IPS-NIHi11 (cell line): ENCODE measurements at places on chromosomes 7 and 10.

- DNase-seq = no peak
These were observed 131.7 kb upstream of the FAM20C start for GRCh38 chr7:60706-61105.

- no peak for DNase-seq
These were observed 6.0 kb upstream of the DAGLB start for GRCh38 chr7:6453734-6454133.

DNA sequence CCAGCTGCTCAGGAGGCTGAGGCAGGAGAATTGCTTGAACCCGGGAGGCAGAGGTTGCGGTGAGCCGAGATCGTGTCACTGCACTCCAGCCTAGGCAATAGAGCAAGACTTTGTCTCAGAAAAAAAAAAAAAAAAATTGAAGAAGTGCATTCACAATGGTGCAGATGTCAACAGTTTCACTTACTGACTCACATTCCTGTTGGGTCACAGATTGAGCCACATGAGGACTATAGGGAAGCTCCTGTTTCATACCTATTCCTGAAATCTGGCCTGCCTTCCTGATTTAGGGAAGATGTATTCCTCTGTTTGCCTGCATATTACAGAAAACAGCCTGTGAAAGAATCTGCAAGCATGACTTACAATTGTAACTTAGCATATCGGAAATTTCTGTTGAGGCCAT lies 78.2 kb downstream of the AKR1C4 start:
- DNase-seq = no peak

DNA sequence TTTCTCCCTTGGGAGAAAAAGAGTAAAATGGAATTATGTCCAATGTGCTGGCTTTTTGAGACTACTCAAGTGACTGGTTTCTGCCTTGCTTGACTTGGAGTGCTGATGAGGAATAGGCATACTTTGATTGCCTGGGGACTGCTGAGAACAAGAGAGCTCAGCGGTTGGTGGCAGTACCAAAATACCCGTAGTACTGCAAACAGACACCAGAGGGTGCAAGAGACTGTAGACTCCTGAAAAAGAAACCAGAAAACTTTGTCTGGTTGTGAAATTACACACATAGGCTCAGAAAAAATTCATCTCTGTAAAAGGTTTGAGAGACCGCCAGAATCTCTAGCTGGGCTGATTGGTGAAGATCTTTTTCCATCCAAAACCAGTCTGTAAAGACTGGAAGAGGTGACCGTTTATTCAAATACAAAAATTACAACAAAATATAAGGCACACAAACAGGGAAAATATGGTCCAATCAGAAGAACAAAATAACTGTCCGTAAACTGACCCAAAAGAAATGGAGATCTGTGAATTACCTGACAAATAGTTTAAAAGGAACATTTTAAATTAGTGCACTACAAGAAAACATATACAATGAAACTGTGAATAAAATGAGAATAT lies 18.5 kb downstream of the BICC1 start:
- DNase-seq = peak; percentile 63

DNA sequence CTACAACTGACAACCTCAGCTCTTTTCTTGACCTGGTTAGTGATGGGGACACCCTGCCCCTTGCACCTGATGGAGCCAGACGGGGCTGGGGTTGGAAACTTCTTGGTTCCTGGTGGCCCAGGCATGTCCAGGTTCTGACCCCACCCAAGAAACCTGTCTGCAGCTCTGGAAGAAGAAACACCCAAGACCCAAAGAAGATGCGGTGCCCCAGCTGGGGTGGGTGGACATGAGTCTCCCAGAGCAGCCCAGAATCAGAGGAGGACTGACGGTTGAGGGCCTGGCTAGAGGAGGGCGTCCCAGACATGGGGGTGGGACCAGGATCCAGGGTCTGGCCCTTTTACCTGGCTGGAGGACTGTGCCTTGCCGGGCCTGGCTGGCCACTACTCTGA lies 202.4 kb downstream of the GLRX3 start:
- DNase-seq = no peak

DNA sequence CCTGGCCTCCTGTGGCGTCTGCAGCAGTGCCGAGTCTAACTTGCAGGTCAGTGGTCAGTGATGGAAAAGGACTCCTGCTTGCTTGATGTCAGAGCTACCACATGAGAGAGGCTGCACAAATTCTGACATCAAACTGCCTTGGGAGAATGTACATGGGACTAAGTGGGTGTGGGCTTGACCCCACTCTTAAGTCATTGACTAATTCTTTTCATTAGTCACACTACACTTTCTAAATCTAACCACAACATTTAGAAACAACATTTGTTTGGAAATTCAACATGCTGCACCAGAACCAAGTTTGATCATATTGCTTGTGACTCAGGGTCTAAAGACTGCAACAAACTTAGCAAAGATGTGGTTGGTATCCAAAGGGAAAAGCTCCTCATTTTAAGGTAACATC lies 24.4 kb upstream of the CDC14C start:
- no peak for DNase-seq

- no peak for DNase-seq
These were observed 91.0 kb downstream of the ANK3 start for GRCh38 chr10:60298408-60299389.

- no peak for DNase-seq
These were observed 48.6 kb upstream of the PDGFA start for GRCh38 chr7:568031-568951.

- DNase-seq = no peak
These were observed 138.6 kb downstream of the PPP1R17 start for GRCh38 chr7:31825576-31825975.

DNA sequence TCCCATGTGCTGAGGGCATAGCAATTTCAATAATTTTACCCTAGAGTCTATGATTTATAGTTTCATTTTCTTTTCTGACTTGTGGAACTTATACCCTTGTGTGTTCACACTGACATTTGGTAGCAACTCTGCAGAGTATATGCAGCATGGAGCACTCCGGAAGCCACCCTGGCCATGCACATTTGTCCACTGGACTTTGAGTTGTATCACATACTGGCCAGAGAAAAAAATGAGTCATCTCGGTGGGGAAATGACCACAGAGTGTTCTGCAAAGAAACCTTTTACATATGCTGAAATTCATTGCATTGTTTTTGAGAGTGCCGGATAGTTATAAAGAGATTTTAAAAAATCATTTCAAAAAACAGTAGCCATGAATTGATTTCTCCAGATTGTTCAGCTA lies 164.8 kb upstream of the COBL start:
- DNase-seq = no peak

DNA sequence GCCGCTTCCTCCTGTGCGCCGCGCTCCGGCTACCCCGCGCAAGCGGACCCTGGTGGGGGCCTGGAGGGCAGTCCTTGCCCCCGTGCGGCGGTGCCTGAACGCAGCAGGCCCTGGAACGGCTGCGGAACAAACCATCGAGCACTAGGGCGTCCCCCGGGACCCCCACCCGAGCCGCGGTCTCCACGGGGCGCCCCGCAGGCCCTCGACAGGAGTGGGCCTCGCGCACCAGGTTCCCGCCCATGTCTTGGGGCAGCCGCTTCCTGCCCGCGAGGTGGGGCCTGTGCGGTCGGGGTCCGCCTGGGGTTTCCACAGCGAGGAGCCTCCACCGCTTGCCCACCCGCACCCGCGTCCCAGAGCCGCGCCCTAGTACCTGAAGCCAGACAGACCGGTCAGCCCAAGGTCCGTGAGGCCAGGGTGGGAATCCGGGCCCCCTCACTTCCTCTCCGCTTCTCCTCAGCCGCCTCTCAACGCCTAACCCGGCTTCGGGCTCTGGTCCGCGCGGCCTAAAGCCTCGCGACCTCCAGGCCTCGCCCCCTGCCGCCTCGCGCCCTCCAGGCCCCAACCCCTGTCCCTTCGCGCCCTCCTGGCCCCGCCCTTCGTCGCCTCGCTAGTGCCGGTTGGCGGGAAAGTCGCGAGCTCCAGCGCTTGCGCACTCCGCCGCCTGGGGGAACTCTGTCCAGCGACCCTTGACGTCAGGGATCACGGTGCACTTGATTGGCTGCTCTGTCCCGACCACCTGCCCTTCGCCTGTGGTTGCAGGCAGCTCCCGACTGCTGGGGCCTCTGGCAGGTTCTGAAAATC lies 7.0 kb upstream of the GBX1 start:
- no peak for DNase-seq
